ENCODE measurements at places on chromosomes 6 and 20. TPM values are rescaled to one million over a fixed set of nuclear protein-coding genes. Genes with fewer than 3 reads are reported as not detected.

The ENPP5 gene
- total RNA-seq: 2.0 TPM

DNA sequence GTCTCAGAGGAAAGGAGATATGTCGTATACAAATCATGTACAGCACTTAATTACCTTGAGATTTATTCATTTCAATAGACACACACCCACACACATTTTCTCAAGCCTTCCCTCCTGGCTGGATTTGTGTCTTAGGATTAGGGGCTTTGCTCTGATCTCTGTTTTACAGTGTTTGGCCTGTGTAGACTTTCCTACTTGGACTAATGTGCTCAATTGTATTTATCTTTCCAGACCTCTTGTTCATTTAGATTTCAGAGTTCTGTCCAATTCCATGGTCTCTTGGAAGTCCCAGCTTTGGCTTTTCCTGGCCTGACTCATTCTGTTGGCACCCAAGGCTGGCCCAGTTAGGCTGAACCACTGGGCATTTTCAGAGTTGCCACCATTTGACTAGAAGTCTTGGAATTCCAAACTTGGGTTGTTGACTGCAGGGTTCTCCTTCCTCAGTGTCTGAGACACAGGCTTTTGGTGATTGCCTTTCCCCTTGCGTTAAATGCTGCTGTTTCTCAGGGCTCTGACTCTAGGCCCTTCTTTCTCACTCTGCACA, 8.9 kb upstream of the RFPL4B start:
- DNase-seq: no peak
- no peak overlapping the region for H3K4me3 ChIP-seq
- H3K27me3 ChIP-seq: peaks cover 21% of the 10 kb centered on the region
- H3K27ac ChIP-seq: no peak overlapping the region
- H3K36me3 ChIP-seq: no peaks in the 10 kb centered on the region

DNA sequence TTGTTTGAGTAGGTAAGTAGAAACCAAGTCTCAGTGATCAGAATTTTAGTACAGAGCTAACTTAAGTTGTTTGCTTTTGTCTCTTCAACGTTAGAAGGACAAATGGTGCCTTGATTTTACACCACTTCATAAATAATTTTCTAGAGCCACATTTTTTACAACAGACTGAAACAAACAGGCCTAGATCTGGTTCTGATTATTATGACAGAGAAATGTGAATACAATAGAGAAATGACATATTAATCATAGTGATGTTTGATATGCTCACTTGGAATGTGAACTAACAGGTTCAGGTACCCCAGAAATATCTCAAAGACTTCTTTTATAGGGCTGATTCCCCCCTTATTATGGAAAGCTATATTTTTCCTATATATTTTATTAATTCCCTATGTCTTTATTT, 760.6 kb downstream of the KIF16B start:
- no peaks in the 10 kb centered on the region for H3K36me3 ChIP-seq
- no peak overlapping the region for H3K4me3 ChIP-seq
- H3K27me3 ChIP-seq: no peaks in the 10 kb centered on the region
- no peak overlapping the region for H3K27ac ChIP-seq
- H3K4me1 ChIP-seq: no peaks in the 10 kb centered on the region

GRCh38 chr6:125791820-125792165, 1.0 kb downstream of the NCOA7 start:
- peaks cover 36% of the 10 kb centered on the region for H3K4me1 ChIP-seq
- peaks cover 7% of the 10 kb centered on the region for H3K36me3 ChIP-seq
- DNase-seq: no peak
- H3K4me3 ChIP-seq: peak overlapping the region; percentile 89
- no peaks in the 10 kb centered on the region for H3K27me3 ChIP-seq

DNA sequence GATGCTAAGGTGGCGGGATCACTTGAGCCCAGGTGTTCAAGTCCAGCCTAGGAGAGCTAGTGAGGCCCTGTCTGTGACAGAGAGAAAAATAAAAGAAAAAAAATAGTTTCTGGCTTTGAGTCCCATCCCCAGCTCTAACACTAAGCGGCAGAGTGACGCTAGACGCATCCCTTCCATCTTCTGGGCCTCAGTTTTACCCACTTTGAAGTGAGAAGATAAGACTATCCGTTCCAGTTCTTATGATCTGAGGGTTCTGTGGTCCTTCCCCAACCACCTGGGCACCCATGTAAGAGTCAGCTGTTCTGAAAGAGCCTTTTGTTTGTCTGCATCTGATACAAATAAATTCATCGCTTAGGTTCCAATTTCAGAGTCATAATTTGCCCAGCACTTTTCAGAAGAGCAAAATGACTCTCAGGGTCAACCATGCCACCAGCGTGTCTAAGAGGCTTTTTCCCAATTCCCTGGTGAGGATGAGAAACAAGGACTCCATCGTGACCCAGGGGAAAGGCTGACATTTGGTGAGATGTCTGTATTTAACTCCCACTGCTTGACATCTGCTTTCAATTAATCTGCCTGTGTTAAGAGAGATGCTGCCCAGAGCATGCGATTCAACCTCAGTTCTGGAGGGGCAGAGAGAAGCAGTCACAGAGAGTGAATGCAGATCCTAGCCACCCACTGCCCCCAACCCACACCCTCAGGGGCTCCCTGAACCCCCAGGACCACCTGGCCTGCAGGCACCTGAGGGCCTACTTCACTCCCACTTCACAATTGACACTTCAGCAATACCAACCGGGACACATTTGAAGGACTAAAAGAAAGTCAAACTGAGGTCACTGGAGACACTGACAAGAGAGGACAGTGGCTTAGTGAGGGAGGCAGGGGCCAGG, 131.6 kb upstream of the TOP1 start:
- no peaks in the 10 kb centered on the region for H3K4me1 ChIP-seq
- H3K27me3 ChIP-seq: peaks cover 27% of the 10 kb centered on the region
- DNase-seq: no peak
- no peak overlapping the region for H3K27ac ChIP-seq
- no peak overlapping the region for H3K4me3 ChIP-seq
- H3K36me3 ChIP-seq: no peaks in the 10 kb centered on the region
